ENCODE measurements at places on chromosomes 1 and 21. TPM values are rescaled to one million over a fixed set of nuclear protein-coding genes. Genes with fewer than 3 reads are reported as not detected.

GRCh38 chr1:221517961-221518360 is 223.9 kb downstream of the DUSP10 start:
- no peak for DNase-seq
- no peak overlapping the region for H3K27ac ChIP-seq
- no peaks in the 10 kb centered on the region for H3K4me1 ChIP-seq
- H3K36me3 ChIP-seq, result no peaks in the 10 kb centered on the region
- H3K4me3 ChIP-seq, result no peak overlapping the region

- no peaks in the 10 kb centered on the region for H3K36me3 ChIP-seq
- no peaks in the 10 kb centered on the region for H3K4me1 ChIP-seq
- no peaks in the 10 kb centered on the region for H3K27me3 ChIP-seq
- no peak overlapping the region for H3K4me3 ChIP-seq
- H3K27ac ChIP-seq, result no peak overlapping the region
Observed at GRCh38 chr1:85451236-85451830, 13.6 kb downstream of the DDAH1 start.

DNA sequence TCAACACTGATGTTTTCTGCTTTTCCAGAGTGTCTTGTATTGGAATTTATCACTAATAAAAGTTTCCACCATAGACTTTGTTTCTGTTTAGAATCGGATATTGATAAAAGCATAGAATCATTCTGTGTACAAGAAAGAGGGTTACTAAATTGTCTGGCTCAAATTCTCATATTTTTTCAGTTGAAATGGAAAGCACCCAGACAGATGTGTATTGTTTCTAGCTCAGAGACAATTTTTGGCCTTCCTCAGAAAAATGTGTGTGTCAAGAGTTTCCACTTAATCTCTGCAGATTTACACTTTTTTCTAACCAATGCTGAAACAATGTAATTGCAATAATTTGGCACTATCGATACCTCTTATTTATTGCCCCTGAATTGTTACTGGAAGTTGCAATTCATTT is 20.2 kb downstream of the LHX9 start:
- no peak for DNase-seq
- H3K27me3 ChIP-seq, result no peaks in the 10 kb centered on the region
- H3K36me3 ChIP-seq, result no peaks in the 10 kb centered on the region
- no peak overlapping the region for H3K27ac ChIP-seq

DNA sequence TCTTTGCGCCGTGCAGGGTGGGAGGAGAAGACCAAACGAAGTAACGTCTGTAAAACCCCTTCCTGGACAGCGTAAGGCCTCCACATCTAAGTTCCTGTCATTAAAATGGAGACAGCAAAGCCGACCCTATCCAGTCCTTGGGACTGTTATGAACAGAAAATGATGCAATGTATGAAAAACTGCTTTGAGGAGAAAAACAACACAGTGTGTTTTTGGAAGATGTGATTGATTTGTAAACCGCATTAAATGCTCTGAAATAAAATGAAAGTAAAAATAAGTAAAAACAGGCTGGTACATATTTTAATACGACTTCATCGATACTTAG is 827 bp upstream of the URB1 start:
- peak overlapping the region; percentile 85 for H3K4me3 ChIP-seq
- peak overlapping the region; percentile 70 for H3K27ac ChIP-seq
- H3K36me3 ChIP-seq, result no peaks in the 10 kb centered on the region
- DNase-seq, result no peak

DNA sequence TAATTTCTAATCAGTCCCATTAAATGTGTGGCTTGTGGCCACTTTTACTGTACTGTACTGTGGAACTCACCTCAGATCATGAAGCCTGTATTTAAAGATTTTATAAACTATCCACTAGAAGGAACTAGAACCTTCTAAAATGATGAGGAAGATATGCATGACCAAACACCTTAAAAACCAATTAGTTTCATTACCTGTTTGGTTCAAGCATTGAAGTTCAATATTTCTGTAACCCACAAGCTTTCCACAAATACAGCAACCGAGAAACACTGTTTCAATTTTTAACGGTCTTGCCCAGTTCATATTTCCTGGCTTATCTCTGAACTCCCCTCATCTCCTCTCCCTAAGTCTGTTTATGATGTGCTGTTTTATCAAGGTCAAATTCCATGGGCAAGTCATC is 264.3 kb upstream of the PLD5 start:
- H3K4me3 ChIP-seq, result no peak overlapping the region
- H3K27me3 ChIP-seq, result no peaks in the 10 kb centered on the region
- no peak for DNase-seq
- no peaks in the 10 kb centered on the region for H3K4me1 ChIP-seq
- no peak overlapping the region for H3K27ac ChIP-seq

- peaks cover 32% of the 10 kb centered on the region for H3K4me1 ChIP-seq
- no peak for DNase-seq
- H3K4me3 ChIP-seq, result no peak overlapping the region
- no peaks in the 10 kb centered on the region for H3K27me3 ChIP-seq
Observed at GRCh38 chr1:27864264-27864895, 8.0 kb upstream of the THEMIS2 start.

DNA sequence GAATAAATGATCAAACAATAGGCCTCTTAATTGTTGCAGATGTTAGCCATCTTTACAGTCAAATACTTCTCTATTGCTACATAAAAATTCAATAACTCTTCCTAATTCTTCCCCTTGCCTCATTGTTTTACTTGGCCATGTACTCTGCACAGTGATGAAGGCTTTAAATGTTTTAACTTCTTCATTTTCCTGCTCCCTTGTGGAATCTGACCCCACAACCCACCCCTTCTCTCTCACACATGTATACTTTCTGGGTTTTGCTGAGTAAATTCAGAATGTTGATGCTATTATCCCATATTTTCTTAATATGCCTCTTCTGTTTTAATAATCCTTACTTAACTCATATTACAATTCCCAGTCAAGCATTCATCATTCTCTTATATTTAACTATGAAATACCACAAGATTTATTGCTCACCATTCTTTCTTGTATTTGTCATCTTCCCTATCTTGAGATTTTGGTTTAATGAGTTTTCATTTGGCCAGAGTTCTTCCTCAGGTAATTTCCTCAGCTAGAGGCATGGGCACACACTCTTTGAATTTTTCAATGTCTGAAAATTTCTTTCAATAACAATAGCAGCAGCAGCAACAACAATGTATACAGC is 327.8 kb upstream of the USP24 start:
- no peaks in the 10 kb centered on the region for H3K36me3 ChIP-seq
- no peak overlapping the region for H3K27ac ChIP-seq
- H3K4me1 ChIP-seq, result no peaks in the 10 kb centered on the region
- H3K4me3 ChIP-seq, result no peak overlapping the region
- no peak for DNase-seq

- no peaks in the 10 kb centered on the region for H3K36me3 ChIP-seq
- H3K27me3 ChIP-seq, result no peaks in the 10 kb centered on the region
- H3K27ac ChIP-seq, result peak overlapping the region; percentile 46
- peak; percentile 54 for DNase-seq
Observed at GRCh38 chr1:145871994-145872924, 13.4 kb upstream of the PIAS3 start.

Gene CFAP74
- polyA plus RNA-seq, result not detected

Gene ITGB2
- 459 TPM for polyA plus RNA-seq

Gene PLA2G2C
- not detected for polyA plus RNA-seq

Gene PDE4B
- polyA plus RNA-seq, result 46.4 TPM

Gene CBR3
- polyA plus RNA-seq, result 5.6 TPM

Gene RHEX
- not detected for polyA plus RNA-seq

Gene TINAGL1
- not detected for polyA plus RNA-seq

Data from naive thymus-derived CD4-positive, alpha-beta T cell (primary cell).